ENCODE measurements at places on chromosomes 6 and 20.

- peak; percentile 71 for DNase-seq
Measured at GRCh38 chr20:59782986-59783640, 150.3 kb downstream of the SYCP2 start.

- no peak for DNase-seq
Measured at GRCh38 chr6:114449659-114450058, 106.8 kb upstream of the HS3ST5 start.

DNA sequence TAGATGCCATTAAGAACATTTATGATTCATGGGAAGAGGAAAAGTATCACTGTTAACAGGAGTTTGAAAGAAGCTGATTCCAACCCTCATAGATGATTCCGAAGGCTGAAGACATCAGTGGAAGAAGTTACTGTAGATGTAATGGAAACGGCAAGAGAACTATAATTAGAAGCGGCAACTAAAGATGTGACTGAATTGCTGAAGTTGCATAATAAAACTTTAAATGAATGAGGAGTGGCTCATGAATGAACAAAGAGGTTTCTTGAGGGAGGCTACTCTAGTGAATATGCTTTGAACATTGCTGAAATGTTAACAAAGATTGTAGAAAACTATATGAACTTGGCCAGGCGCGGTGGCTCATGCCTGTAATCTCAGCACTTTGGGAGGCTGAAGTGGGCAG, 84.1 kb downstream of the PHIP start:
- DNase-seq: no peak

- DNase-seq: peak; percentile 68
Measured at GRCh38 chr6:32947552-32948465, 5.1 kb downstream of the HLA-DMA start.

DNA sequence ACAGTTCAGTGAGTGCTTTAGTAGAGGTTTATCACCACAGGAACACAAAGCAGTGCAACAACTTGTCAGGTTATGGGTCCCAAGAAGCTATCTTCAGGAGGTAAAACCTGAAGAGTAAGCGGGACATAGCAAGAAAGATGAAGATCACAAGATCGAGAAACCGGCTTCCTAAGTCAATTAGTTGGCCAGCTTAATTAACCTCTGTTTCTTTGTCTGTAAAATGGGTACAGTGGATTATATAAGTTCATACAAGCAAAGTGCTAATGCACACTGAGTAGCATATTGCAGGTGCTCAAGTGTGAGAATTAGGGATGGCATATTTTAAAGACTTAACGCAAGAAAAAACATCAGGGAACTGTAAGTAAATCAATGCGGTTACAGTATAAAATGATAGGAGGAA, 12.5 kb downstream of the FBXO30 start:
- DNase-seq: no peak

- no peak for DNase-seq
Measured at GRCh38 chr6:118875672-118876071, 18.3 kb upstream of the ASF1A start.

- DNase-seq: no peak
Measured at GRCh38 chr6:134455319-134455718, 137.4 kb upstream of the SGK1 start.

DNA sequence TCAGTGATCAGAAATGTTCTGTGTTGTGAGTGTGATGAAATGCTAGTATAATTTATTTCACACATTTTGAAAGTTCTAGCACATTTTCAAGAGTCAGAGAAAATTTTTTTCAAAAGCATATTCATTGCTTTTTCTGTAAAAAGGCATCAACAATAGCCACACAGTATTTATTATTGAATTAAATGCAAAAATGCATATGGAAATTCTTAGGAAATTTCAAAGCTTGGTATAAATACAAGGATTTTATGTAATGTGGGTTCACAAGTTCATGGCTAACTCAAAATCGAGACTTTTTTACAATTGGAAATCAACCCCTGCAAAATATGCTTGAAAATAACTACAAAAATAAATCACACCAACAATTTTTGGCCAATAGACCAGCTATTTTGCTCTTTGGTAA, 302.0 kb upstream of the ECI2 start:
- DNase-seq: no peak

GRCh38 chr6:12482386-12483375, 192.5 kb downstream of the EDN1 start:
- DNase-seq: peak; percentile 13

GRCh38 chr20:36836591-36837269, 39.2 kb upstream of the TLDC2 start:
- peak; percentile 89 for DNase-seq

- no peak for DNase-seq
Measured at GRCh38 chr6:143872201-143872600, 7.9 kb downstream of the ZC2HC1B start.

DNA sequence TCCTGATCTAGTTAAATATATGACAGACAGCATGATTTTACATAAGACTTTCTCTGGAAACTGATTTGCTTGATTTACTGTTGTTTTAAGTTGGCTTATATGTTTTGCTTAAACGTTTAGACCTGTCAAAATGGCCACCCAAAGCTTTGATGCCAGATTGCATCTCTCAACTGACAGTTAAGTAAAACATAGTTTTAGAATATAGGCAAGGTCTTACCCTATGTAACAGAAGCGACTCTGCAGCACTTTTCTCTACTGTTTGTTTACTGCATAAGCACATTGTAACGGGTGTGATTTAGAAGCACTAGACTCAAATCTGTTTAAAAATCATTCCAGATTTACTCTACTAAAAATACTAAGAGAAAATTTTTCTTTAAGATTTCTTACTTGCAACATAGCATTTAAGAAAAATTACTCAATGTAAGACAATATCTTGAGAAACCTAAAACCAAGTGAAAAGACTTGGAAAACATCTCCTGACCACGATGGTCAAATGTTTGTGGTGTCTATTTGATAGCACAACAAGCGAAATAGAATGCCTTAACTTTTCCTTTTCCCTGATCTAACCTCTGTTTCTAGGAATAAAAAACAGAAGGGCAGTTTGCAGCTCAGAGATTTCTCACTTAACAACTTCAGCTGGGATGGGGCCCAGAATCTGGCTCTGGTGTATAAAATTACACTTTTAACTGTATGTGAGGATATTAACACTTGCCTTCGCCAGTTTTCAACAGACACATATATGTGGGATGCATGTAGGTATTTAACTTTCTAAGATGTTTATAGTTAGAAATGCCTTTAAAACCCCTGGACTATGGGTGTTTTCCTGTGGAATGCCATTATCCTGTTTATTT, 47.4 kb downstream of the AIG1 start:
- DNase-seq: no peak

- DNase-seq: peak; percentile 81
Measured at GRCh38 chr6:110878751-110879522, 4.4 kb downstream of the AMD1 start.

DNA sequence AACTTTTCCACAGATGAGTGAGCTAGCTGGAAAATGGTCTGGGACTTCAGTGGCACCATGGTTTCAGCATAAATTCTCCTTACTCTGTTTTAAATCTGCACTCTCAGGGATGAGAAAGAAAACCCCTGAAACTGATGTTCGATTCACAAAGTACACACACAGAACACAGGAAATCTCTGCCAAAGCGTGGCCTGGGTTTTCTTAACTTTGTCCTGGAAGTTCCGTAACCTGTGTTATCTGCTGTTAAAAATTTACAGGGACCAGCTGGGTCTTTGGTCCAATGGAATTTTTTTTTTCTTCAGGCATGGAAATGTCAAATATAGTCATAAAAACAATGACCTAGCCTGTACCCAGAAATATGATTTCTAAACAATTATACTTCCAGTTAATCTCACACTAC, 7.3 kb downstream of the SCML4 start:
- no peak for DNase-seq

GRCh38 chr6:146787876-146788508, 189.2 kb downstream of the ADGB start:
- no peak for DNase-seq

DNA sequence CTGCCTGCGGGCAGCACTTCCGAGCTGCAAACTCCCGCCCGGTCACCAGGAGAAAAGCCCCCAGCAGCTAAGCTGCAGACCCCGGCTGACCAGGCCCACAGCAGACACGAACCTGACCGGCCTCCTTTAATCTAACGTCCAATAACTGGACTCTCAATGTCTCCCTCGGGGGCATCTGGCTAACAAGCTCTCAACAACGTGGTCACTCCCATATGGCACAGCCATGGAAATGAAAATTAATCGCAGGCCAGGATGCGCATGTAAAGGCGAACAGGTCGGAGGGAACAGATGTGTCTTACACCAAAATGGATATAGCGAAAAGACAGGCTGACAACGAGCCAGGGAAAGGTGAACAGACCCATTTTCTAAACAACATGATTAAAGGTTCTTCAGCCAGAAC, 44.4 kb upstream of the SMOC2 start:
- no peak for DNase-seq

DNA sequence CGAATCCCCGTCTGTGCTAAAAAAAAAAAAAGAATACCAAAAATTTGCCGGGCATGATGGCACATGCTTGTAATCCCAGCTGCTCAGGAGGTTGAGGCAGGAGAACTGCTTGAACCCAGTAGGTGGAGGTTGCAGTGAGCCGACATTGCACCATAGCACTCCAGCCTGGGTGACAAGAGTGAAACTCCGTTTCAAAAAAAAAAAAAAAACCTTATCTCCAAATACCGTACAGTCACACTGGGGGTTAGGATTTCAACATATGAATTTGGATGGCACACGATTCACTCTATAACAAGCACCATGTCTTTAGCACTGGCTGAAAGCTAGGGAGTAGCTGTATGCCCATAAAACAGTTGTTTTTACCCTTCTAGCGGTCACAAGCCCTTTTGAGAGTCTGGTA, 3.8 kb downstream of the SMIM13 start:
- DNase-seq: peak; percentile 66

GRCh38 chr6:88238065-88238464, 71.9 kb upstream of the CNR1 start:
- DNase-seq: peak; percentile 36

- no peak for DNase-seq
Measured at GRCh38 chr6:64238071-64238470, 602.5 kb downstream of the PHF3 start.

- DNase-seq: no peak
Measured at GRCh38 chr6:134357022-134357487, 39.1 kb upstream of the SGK1 start.

- no peak for DNase-seq
Measured at GRCh38 chr6:164114651-164115050, 700.1 kb downstream of the QKI start.

GRCh38 chr6:38822963-38823362, 107.9 kb downstream of the DNAH8 start:
- DNase-seq: no peak

DNA sequence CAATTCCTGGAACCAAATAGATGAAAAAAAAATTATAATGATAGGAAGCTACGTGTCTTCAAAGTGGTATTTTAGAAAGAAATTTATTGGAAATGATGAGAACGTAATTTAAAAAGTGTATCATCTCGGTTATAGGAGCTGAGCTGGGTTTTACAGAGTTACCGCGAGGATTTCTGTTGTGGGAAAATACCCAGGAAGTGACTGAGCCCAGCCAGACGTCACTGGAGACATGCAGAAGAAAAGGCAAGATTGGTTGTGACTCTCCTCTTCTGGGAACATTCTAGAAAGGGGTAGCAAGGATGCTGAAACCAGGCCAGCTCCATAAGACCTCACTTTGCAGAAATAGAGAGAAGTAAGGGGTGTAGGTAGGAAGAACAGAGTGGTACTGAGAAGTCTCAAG, 95.9 kb upstream of the ADGRF1 start:
- DNase-seq: no peak

DNA sequence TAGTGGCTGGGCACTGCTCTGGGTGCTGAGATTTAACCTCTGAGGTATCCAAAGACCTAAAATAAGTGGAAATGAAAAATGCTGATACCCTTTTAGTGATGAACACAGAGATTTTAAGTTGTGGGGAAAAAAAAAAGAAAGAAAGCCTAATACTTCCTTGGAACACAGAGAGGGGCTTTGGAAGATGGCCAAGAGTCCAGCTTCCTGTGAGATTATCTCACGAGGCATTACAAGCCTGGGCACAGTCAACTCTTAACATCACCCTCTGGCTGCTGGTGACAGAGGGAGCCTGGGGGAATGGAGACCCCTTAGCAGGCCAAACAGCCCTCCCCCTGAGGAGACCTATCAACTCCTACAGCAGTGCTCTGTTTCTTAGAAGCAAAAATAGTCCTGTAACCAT, 19.7 kb downstream of the BTN2A1 start:
- DNase-seq: peak; percentile 46

DNA sequence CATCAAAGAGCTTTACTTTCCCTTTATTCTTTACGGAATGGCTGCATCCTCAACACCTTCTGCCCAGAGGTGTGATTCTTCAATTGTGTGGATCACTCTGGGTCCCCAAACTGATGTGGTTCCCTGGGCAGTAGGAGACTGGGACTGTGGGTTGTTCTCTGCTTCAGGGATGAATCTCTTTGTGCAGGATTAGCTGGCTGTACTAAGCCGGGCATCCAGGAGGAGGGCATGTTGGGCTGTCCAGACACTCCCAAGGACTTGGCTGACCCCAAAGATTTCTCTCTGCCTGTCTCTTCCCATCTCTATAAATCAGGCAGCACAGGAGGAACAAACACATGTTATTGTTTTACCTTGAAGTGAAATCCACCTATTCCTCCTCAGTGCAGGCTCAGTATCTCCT, 15.3 kb downstream of the FARS2 start:
- DNase-seq: no peak

GRCh38 chr6:7998103-7998725, 66.0 kb downstream of the BLOC1S5 start:
- no peak for DNase-seq

GRCh38 chr6:56820060-56820459, 134.8 kb upstream of the BEND6 start:
- no peak for DNase-seq

GRCh38 chr6:33204415-33205190, at the start of gene HSD17B8:
Gene HSD17B8, plus strand, starts transcription at chr6:33204655. Its CDS starts 14 bp downstream, at chr6:33204669.
- peak; percentile 98 for DNase-seq

- no peak for DNase-seq
Measured at GRCh38 chr6:128719786-128720185, 163.2 kb upstream of the LAMA2 start.

- no peak for DNase-seq
Measured at GRCh38 chr6:83702749-83703148, 6.2 kb downstream of the SNAP91 start.

DNA sequence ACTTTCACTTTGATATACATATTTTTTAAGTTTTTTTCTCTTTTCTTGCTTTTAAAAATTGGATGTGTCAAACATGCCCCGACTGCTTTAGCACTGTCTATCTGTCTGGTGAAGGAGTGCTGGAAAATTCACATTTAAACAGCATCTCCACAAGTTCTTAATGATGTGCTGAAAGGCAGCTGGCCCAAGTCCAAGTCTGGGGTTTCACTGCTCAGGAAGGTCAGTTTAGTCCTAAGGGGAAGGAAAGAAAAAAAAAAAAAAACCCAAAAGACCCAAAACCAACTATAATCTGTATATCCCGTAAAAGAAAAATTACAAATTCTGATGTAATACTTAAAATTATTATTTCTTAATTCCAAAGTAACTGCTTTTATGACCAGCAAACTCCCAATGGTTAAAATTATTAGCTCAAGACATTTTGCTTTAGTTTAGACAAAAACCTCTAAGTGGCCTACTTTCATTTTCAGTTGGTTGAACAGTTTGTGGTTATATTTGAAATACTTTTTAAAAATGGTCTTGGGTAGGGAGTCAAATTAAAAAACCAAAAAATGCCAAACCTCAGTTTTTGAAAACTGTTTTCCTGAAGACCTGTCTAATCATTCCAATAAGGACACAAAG, 79.5 kb upstream of the PREP start:
- peak; percentile 42 for DNase-seq

Data from hematopoietic multipotent progenitor cell treated with erythropoietin and hydrocortisone succinate and interleukin-3 and kit ligand, for 4 days (in vitro differentiated cells).